Epithelial cell of alveolus of lung (primary cell): ENCODE measurements at places on chromosomes 2 and 18. TPM values are rescaled to one million over a fixed set of nuclear protein-coding genes. Genes with fewer than 3 reads are reported as not detected.

Gene IL36G
- not detected in 2 replicates for total RNA-seq

Gene XDH
- 0.24 and 0.52 TPM in 2 replicates for total RNA-seq

Gene MTERF4
- 23.4 and 36.2 TPM in 2 replicates for total RNA-seq

Gene KLHL14
- not detected in 2 replicates for total RNA-seq

Gene OSR1
- 8.4 and 18.8 TPM in 2 replicates for total RNA-seq

Gene OR6B2
- total RNA-seq: not detected in 2 replicates

Gene MOCOS
- 1.3 and 1.4 TPM in 2 replicates for total RNA-seq

Gene TLX2
- total RNA-seq: not detected in 2 replicates

Gene KCNJ13
- not detected in 2 replicates for total RNA-seq

Gene TRIP12
- total RNA-seq: 89.2 and 99.3 TPM in 2 replicates

Gene FTCDNL1
- 0.39 TPM in 1 of 2 replicates, not detected in the other for total RNA-seq

Gene ANKRD30B
- not detected in 2 replicates for total RNA-seq

Gene PLGLB2
- 0.32 TPM in 1 of 2 replicates, not detected in the other for total RNA-seq

Gene SLC39A6
- total RNA-seq: 33.1 and 53.8 TPM in 2 replicates

Gene ADNP2
- 19.0 and 20.7 TPM in 2 replicates for total RNA-seq

Gene G6PC2
- not detected in 2 replicates for total RNA-seq

Gene OSBPL6
- 2.9 and 11.2 TPM in 2 replicates for total RNA-seq

Gene SEC11C
- 12.9 and 13.7 TPM in 2 replicates for total RNA-seq

Gene GPR75
- total RNA-seq: 0.52 and 2.1 TPM in 2 replicates

Gene TCF23
- not detected in 2 replicates for total RNA-seq

Gene CHRNG
- 3.3 TPM in 1 of 2 replicates, not detected in the other for total RNA-seq

Gene POTEI
- not detected in 2 replicates for total RNA-seq

Gene LAMA1
- total RNA-seq: 2.8 and 16.0 TPM in 2 replicates

Gene STAT4
- total RNA-seq: 0.64 and 1.9 TPM in 2 replicates

Gene CPS1
- total RNA-seq: 13.4 and 23.7 TPM in 2 replicates

Gene ASPRV1
- total RNA-seq: 0.26 and 3.4 TPM in 2 replicates
